ENCODE measurements at places on chromosomes 4 and X.

- DNase-seq: no peak
Measured at GRCh38 chr4:82124365-82124764, 249.4 kb downstream of the HNRNPD start.

DNA sequence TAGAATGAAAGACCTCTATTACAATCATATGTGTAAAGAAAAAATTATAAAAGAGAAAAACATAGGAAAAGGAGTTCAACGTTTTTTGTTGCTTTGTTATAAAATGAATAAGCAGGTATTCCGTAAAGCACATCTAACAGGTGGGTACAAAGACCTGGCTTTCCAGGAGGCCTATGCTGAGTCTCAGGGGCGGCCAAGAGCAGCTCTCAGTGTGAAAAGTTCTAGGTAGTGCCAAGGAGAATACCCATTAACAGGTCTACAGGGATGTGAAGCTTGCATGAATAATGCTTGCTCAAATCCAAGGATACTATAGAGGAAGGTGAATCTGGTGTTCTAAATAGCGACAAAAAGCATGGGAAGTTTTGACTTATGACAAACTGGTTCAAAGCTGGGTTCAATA is 944.4 kb downstream of the PDHA2 start:
- no peak for DNase-seq

- DNase-seq: no peak
Measured at GRCh38 chrX:44775726-44776125, 68.1 kb upstream of the DUSP21 start.

DNA sequence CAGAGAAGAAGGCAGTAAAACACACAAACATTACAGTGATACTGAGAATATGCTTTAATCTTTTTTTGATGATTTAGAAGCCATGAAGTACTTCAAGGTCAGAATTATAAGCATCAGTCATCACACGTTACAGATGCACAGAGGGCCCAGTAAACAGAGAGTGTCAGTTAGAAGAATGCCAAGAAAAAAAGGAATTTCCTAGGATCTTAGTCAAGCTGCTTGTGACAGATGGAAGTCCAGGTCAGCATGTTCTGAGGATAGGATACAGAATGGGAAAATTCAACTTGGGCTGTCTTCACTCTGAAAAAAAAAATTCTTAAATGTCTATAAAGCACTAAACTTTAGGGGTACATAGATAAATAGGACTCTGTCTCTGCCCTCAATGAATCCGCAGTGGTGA is 38.9 kb downstream of the GATB start:
- DNase-seq: no peak

GRCh38 chrX:100263650-100264049 is 146.4 kb downstream of the PCDH19 start:
- no peak for DNase-seq

DNA sequence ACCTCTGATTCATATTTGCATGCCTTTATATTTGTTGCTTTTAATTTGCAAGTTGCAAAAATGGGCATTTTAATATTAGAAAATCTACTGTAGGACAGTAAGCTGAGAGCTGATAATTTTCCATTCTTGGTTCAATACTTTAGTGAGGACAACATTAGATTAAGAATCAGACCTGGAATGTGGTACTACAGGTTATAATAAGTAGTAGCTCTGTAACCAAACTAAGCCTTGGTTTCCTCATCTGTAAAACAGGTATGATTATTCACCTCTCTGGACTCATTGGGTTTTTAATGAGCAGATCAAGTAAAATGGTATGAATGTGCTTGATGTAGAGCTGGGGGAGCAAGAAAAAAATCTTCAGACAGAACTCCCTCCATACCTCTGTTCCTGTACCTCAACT is 31.1 kb downstream of the PRRG1 start:
- DNase-seq: no peak

DNA sequence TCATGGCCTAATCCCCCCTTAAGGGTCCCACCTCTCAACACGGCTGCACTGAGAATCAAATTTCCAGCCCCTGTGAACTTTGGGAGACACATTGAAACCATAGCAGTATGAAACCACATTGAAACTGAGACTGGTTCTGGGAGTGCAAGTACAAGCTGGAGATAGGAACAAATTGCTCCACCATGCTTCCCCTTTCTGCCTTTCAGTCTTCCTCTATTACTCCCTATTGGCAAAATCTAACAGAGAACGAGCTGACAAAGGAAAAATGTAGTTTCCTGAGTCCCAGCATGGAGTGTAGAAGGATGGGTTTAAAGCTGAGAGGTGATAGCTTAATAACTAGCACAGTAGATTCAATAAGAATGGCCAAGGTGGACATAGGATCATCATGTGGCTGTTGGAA is 161.7 kb upstream of the RPL34 start:
- no peak for DNase-seq

GRCh38 chrX:101659601-101660063 is at the start of gene ARMCX2:
Gene ARMCX2, minus strand, starts transcription at chrX:101659850. Its CDS starts 2,262 bp downstream, at chrX:101657588.
- no peak for DNase-seq

DNA sequence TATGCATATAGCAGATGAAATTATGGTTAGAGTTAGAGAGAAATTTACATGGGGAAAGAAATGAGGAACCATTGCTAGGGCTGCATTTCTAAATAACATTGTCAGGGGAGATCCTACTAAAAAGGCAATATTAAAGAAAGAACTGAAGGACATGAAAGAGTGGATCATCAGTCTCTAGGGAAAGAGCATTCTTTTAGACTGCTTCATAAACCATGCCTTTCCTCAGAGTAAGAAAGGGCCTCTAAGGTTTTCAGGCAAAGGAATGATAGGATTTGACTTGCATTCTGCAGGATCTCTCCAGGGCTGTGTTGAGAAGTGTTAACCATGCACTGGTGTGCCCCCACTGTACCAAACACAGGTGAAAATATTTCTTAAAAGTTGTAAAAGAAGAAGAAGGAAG is 385.4 kb upstream of the MAD2L1 start:
- no peak for DNase-seq

DNA sequence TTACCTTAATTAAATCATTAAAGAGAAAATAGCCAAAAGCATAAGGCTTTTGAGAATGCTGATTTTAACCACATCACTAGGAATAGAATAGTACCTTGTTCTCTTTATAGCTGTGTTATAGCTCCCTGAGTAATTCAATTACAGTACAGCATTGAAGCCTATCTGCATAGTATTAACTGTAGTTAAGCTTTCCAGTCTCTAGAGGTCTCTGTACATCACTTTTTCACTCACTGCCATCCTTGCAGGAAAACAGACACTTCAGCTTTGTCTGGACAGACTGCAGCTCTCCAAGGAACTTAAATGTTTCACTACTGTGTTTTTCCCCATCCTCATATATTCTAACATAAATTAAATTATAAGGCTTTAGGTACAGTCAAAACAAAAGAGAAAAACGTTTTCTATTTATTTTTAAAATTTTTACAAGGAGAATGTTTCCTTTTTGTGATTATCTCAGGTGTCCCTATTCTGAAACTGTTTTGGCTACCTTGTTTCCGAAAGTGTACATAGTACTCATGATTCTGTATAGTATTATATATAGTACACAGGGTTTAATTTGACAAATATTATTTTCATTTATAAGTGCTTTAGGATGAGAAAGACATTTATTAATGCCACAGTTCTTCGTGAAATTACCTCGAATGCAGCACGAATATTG is 407.9 kb downstream of the PCDH18 start:
- DNase-seq: no peak

DNA sequence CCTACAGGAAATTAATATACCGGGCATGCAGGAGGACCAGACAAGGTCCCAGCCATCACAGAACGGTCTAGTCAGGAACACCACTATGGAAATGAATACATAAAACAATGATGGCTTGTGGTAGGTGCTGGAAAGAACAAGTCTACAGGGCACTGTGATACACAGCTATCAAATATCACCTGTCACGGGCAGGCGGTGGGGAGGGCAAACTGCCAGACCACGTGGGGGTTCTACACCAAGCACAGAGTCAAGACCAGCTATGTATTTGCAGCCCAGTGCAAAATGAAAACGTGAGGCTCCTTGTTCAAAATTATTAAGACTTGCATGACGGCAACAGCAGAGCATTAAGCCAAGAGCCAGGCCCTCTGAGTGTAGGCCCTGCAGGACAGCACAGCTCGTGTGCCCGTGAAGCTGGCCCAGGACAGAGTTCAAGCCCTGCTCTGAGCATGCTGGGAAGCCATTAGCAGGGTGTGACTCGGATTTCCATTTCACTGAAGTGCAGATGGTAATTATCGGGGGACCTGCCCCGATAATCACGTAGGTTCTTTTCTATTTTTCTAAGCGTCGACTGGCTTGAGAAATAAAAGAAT is 83.6 kb downstream of the JAKMIP1 start:
- DNase-seq: no peak

DNA sequence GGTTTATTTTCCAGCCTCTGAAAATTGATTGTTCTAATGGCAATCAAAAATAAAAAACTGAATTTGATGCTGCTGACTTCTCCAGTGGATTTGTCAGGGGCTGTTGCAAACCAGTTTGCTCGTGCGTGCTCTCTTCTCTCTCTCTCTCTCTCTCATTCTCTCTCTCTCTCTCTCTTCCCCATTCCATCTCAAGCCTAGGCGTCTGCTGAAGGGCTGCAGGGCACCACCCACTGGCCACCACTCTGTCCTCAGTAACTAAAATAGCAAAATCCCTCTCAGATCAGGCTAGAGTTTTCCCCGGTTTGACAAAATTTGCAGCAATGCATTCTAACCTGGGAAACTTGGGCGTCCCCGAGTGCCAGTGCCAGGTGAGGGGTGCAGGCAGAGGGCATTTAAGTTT is 19.4 kb downstream of the NKX6-1 start:
- DNase-seq: no peak

DNA sequence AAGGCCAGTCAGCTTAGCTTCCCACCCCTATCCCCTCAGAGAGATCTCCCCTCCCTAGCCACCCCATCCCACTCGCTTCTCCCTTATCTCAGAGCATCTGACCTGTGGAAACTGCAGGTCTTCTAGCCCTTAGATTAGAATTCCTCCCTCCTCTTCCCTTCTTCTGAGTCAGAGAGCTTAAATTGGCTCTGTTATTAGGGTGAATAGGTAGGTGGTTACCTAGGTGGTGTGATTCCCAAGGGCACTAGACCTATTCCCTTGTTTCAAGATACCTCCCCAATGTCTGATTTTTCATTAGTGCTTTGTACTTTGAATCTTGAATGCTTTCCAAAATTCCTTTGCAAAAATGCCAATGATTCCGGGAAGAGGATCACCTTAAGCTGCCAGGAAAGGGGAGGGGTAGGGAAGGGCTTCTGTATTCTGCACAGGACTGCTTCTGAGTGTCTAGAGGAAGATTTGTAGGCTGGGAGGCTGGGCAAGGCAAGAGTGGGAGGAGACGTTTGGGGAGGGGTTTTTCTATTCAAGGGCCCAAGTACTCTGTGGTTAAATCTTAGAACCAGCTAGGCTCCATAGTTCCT is 24.5 kb upstream of the MSN start:
- no peak for DNase-seq

GRCh38 chrX:116749943-116750342 is 287.2 kb upstream of the CT83 start:
- DNase-seq: no peak

- no peak for DNase-seq
Measured at GRCh38 chr4:55609393-55609866, 17.4 kb upstream of the PDCL2 start.

- no peak for DNase-seq
Measured at GRCh38 chrX:130637591-130637990, 235.8 kb downstream of the RBMX2 start.

GRCh38 chr4:11312389-11312788 is 116.3 kb downstream of the HS3ST1 start:
- DNase-seq: no peak

- no peak for DNase-seq
Measured at GRCh38 chr4:146308951-146309350, 94.6 kb downstream of the REELD1 start.

- no peak for DNase-seq
Measured at GRCh38 chr4:165335163-165335703, 7.8 kb downstream of the MSMO1 start.

DNA sequence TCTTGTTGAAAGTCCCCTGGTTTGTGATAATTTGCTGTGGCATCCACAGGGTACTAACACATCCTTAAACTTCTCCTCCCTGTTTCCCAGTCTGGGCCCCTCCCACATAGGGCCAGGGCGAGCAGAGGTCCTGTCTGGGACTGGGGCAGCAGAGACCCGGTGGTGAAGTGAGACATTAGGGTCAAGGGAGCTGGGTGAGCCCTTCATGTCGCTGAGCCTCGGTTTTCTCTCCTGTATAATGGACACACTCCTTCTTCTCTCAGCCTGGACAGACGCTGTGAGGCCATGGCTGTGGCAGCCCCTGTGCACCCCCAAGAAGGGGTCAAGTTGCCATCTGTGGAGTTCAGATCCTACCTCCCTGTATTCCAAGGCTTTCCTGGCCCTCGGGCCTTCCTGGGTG is 33.0 kb upstream of the HMX1 start:
- no peak for DNase-seq
